AG09319 (cell line): ENCODE measurements at places on chromosomes 7 and 10.

GRCh38 chr7:19304086-19304485, 158.9 kb upstream of the FERD3L start:
- no peak for DNase-seq

GRCh38 chr7:120799813-120800475, 58.0 kb downstream of the TSPAN12 start:
- no peak for DNase-seq

DNA sequence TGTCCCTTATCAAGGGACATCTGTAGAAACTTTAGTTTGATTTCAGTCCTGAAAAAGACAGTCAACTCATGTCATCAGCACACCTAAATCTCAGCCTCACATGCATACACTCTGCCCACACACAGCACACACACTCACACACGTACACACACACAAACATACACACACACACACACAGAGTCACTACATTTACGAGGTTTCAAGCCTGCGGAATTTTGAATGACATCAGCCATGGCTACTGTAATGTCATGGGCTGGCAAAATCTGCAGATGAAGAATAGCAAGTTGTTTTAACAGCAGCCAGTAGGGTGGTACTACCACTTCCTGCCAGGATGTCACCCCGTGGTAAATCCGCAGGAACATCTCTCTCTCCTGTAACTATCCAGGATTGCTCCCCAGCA, 37.1 kb upstream of the EZH2 start:
- no peak for DNase-seq

GRCh38 chr10:132699411-132700155, 86.4 kb downstream of the NKX6-2 start:
- no peak for DNase-seq

- DNase-seq: peak; percentile 44
These were observed 48.1 kb downstream of the INSYN2A start for GRCh38 chr10:127148066-127148932.

DNA sequence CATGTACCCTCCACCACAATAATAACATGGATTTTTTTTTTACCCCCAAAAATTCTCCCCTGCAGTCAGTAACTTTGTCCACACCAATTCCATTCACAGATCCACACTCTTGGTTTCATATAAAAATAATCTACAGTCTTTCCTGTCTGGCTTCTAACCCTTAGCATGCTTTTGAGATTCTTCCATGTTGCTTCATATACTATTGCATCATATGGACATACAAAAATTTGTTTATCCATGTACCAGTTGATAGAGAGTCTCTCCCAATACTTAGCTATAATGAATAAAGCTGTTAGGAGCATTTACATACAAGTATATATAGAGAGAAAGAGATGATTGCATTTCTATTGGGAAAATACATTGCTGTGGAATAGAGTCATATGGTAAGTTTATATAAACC, 575.0 kb downstream of the XPNPEP1 start:
- no peak for DNase-seq

GRCh38 chr7:149763563-149764240, 9.7 kb downstream of the ZNF467 start:
- DNase-seq: no peak

- DNase-seq: no peak
These were observed 15.2 kb upstream of the CELF2 start for GRCh38 chr10:11002485-11002884.

DNA sequence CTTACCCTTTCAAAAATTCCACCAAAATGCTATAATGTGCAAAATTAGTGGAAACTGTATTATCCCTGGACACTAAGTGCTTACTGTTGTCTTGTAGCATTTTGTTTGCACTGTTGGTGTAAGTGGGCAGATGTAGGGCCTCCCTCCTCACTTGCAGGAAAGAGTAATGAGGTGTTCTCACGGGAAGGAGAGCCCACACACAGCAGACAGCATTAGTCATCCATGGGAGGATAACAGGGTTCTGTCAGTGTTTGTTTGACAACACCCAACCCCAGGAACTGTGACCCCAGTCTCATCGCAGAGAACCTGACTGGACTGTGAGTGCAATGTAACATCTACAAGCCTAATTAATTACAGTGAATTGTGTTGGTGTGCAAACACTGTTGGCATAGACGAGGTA, 58.7 kb upstream of the VSTM2A start:
- no peak for DNase-seq

- DNase-seq: no peak
These were observed 8.9 kb upstream of the TMED4 start for GRCh38 chr7:44590910-44591309.

DNA sequence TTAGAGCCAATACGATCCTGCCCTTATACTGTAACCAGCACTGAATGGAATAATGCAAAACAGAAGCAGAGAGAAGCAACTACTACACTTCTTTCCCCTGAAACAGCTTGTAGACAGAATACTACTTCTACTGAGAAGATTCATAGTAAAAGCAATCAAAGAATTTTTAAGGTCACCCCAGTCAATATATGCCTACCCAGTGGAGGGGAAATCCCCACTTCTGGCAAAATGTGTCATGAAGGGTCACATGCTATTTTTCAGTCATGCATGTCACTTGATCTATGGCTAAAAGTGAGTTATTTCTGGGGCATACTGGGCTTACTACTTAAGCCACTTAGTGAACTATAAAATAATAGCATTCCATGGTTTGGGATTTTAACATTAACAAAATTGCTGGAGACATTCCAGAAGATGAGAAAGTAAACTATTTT, 25.6 kb downstream of the IRF5 start:
- no peak for DNase-seq

GRCh38 chr10:16491933-16492332, 29.7 kb downstream of the C1QL3 start:
- no peak for DNase-seq

GRCh38 chr7:139169816-139170215, 60.3 kb upstream of the ZC3HAV1 start:
- no peak for DNase-seq

- no peak for DNase-seq
These were observed 295.6 kb downstream of the PTPRN2 start for GRCh38 chr7:158291998-158292397.

DNA sequence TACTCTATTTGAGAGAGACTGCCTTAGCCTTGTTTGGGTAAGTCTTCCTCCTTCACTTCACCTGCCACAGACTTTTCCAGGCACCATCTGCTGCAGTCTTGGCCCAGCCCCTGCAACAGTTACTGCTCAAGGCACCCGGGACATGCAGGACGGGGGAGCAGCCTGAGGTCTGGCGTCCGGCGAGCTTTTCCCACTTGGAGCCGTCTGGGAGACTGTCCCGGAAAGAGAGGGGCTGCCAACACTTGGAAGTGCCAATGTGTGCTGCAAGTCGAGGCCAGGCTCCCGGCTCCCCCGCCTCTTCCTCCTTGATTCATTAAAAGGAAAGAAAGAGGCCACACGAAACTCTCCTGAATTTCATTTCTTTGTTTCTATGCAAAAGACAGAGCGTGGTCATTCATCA, 13.7 kb downstream of the HTRA1 start:
- DNase-seq: no peak

GRCh38 chr7:101915000-101915399, 97.6 kb downstream of the CUX1 start:
- no peak for DNase-seq

DNA sequence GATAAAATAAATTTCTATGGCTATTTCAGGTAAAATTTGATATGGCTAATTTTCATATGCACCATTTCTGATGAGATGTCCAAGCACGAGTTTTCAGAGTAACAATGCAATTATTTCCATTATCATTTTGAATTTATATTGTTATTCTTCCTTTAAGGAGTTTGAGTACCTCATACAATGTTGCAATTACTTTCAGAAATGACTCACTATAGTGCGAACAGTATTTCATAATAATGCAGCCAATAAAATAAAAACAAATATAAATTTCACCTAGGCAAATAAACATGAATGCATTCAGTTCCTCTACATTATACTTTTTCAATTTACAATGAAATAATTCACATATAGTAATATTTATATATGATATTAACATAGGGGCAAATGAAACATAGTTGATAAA, 78.8 kb upstream of the LRRN3 start:
- no peak for DNase-seq
